Bronchial epithelial cell (primary cell): ENCODE measurements at places on chromosomes 1 and 21.

GRCh38 chr1:16164213-16165072 is 8.6 kb upstream of the EPHA2 start:
- DNase-seq, result peak; percentile 94

DNA sequence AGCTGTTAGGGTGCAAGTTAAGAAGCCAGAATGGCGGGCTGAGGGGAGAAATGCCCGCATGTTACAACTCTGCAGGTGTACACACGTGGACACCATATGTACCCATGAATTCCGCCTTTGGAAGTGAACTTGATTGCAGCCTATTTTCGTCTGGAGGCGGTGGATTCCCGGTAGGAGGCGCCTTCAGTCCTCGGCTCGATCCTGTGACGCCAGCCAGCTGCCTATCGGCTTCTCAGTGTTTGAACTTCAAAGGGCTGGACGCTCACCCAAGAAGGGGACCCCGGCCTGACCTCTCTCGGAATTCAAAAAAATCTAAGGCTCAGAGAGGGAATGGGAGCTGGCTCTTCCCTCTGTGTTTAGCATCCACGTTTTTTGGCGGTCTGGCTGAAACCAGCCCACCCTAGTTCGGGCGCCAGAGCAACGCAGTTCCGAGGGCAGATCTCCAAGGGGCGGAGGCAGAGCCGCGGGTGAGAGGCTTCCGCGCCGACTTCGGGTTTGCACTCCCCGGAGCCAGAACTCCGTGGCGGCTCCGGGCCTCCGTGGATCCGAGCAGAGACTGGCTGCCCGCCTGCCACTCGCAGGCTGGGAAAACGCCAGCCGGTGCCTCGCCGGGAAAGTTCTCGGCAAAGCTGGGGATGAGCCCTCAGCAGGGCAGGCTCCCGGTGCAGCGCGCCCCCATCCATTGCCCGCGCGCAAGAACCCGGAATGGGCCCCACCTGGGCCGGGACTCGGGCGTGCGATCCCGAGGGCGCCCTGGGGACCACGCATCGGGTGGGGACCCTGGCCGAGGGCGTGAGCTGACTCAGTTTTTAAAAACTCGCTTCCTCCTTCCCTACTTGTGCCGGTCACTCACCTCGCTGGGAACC is 996 bp upstream of the TMEM51 start:
- peak; percentile 85 for DNase-seq

DNA sequence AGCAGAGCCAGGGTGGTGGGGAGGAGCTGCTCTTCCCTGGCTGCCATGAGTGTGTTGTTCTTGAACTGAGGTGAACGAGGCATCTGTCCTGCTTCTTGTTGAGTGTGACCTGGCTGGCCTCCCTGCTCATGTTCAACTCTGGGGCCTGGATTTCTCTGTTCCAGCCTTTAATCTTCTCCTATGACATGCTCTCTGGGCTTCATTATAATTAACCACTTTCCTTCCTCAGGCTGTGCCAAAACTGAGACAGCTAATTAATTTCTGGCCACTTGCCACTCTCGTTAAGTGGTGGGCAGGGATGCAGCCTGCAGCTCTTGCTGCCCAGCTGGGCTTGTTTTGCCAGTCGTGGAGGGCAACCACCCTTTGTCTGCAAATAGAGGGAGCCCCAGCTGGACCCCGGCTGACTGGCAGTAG is 23.3 kb downstream of the OPRD1 start:
- no peak for DNase-seq

- no peak for DNase-seq
Observed at GRCh38 chr1:75171876-75172275, 37.7 kb downstream of the LHX8 start.

DNA sequence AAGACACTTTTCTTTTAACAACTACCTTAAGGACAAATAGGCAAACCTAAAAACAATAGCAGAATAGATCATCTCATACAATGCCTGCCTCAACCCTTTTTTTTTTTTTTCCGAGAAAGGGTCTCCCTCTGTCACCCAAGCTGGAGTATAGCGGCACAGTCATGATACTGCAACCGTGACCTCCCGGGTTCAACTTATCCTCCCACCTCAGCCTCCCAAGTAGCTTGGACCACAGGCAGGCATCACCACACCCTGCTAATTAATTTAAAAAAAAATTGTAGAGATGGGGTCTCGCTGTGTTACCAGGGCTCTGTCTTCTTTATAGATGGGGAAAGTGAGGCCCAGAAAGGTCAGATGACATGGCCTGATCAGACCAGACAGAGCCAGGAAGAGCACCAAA is 7.9 kb downstream of the SH3BGRL3 start:
- DNase-seq, result no peak

- no peak for DNase-seq
Observed at GRCh38 chr1:67674260-67675011, 10.6 kb upstream of the GADD45A start.

GRCh38 chr1:201599548-201599947 is 60.6 kb downstream of the NAV1 start:
- no peak for DNase-seq

GRCh38 chr1:7508052-7508933 is 262.8 kb upstream of the VAMP3 start:
- peak; percentile 21 for DNase-seq

- DNase-seq, result peak; percentile 67
Observed at GRCh38 chr1:61741711-61742619, at the start of gene PATJ. TSS of gene PATJ (plus strand) at chr1:61742480. CDS start at chr1:61762893, 20,413 bp downstream.

GRCh38 chr1:209102531-209102930 is 481.0 kb upstream of the CAMK1G start:
- DNase-seq, result no peak

DNA sequence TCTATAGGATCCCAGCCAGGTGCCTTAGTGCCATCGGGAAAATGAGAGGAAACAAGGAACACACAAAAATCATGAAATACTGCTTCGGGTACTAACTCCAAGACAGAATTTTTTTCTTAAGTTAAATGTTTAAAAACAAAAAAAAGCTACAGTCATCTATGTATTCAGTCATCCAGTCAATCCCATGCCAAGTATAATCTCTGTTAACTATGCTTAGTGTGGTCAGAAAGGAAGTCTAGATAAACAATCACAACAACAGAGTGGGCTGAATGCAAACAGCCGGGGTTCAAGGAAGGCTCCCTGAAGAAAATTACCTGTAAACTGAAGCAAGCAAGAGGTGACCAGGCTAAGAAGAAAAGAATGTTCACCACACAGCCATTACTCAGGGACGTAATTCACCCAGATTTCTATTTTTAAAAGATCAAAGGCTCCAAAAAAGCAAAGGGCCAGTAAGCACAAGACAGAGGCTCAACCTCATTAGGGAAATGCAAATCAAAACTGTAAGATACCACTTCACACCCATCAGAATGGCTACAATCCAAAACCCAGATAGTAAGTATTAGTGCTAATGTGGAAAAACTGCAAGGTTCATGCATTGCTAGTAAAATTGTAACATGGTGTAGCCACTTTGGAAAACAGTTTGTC is 53.0 kb downstream of the RERE start:
- DNase-seq, result no peak
